ENCODE measurements at places on chromosomes 11 and 22.

DNA sequence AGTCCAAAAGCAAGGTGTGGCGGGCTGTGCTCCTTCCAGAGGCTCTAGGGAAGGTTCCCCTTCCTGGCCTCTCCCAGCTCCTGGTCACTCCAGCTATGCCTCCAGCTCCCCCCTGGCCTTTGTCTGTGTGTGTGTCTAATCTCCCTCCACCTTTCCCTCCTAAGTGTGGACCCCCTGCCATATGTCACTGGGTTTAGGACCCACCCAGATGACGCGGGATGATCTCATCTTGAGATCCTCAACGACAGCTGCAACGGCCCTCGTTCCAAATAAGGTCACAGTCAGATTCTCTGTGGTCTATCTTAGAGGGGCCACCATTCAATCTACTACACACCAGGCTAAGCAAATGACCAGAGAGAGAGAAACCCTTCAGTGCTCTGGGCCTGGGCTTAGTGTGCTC, 107.9 kb downstream of the ARHGAP8 start:
- DNase-seq, result no peak

- peak; percentile 39 for DNase-seq
Measured at GRCh38 chr11:66659763-66660162, 17.9 kb downstream of the RBM4B start.

DNA sequence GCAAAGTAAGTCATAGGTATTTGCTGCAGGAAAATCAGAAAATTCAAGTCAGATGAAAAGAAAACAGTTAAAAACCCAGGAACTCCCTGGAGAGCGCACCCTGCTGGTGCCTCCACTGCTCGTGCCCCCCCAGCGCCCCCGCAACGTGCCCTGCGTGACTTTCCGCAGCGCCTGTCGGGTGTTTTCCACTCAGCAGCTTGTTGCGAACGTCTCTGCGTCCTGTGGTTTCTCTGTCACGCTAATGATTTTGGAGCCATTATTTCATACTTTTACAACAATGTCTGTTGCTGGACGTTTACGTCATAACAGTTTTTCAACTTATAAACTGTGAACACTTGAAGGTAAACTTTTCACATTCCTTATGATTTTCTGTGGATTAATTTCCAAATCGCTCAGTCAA, 5.0 kb downstream of the CRELD2 start:
- DNase-seq, result peak; percentile 54

GRCh38 chr11:11978098-11978637, 30.3 kb downstream of the DKK3 start:
- no peak for DNase-seq

DNA sequence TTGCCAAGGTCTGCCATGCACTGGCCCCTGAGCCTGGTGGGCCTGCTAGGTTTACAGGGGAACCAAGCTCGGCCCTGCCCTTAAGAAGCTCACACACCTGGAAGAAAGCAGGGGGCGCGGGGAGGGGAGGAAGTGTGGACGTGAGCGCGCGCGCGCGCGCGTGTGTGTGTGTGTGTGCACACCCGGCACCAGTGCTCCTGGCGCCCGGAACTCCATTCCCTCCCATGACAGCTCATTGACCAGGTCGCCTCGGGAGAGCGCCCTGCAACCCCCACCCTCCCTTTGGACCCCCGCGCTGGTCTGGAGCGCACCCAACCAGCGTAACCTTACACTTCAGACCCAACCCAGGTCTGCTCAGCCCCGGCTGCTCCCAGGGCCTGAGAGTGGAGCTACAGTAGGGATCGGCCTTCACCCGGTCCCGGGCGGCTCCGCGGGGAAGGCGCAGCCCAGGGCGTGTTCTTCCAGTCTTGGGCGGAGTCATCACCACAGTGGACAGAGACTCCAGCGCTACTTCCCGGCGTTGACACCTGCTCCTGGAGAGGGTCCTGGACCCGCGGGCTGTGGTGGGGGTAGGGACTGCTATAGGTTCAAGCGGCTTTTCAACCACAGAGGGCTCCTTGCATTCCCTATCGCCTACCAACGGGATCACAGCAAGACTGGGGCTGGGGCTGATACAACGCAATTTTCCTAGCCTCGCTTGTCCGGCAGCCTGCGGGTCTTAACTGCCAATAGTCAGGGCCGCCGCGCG, 1.5 kb downstream of the GALNT18 start:
- DNase-seq, result no peak

DNA sequence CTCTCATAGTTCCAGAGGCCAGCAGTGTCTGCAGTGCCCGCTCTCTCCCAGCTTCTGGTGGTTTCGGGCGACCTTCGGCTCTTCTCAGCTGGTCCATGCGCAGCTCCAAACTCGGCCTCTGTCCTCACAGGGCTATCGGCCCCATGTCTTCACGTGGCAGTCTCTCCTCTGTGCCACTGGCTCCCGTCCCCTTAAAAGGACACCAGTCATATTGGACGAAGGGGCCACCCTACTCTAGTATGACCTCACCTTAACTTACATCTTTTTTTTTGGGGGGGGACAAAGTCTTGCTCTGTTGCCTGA, 13.8 kb downstream of the LTO1 start:
- no peak for DNase-seq

- peak; percentile 40 for DNase-seq
Measured at GRCh38 chr11:87961606-87962005, 213.6 kb downstream of the RAB38 start.

DNA sequence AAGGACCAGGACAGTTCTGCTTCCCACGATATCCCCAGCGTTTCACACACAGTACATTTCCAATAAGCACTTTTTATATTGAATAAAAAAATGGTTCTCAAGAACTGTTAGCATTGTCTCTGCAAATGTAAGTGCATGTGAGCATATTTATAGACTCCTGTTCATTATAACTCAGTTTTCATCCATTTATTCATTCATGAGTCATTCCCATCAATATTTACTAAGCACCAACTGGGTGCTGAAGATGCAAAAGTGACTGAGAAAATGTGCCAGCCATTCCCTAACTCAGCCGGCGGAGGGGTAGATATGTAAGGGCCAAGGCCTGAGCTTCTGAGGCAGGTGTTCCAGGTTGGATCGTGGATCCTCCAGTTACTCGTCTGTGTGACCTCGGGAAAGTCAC, 64.8 kb downstream of the CACNG2 start:
- no peak for DNase-seq

GRCh38 chr11:98155696-98156095, 865.1 kb upstream of the CNTN5 start:
- no peak for DNase-seq

DNA sequence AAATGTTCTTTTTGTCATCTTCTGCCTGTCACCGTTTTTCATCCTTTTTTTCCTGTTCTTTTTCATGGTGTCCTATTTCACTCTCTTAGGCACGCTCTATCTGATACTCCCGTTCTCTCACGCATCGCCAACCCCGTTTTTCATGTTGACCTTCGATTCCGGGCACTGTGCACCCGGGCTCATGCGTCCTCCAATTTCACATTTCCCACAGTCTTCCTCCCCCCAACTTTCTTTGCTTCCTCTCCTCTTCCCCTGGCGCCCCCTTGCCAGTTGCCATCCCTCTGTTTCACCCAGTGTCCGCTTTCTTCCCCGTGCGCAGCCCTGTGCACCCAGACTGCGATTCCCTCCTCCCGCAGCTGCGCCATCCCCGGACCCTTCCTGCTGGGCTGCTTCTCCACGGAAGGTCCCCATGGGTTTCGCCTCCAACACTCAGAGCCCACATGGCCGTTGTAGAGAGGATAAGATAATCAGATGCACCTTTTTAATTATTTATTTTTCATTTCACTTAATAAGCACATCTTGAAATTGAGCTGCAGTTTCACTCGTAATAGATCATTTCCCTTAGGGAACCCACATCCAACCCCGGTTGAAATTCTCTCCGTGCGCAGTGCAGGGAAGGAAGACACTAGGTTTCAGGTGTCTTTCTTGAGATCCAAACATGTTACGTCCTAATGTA, 791.1 kb downstream of the NTM start:
- no peak for DNase-seq

- DNase-seq, result no peak
Measured at GRCh38 chr11:21105196-21105917, 436.0 kb downstream of the NELL1 start.

DNA sequence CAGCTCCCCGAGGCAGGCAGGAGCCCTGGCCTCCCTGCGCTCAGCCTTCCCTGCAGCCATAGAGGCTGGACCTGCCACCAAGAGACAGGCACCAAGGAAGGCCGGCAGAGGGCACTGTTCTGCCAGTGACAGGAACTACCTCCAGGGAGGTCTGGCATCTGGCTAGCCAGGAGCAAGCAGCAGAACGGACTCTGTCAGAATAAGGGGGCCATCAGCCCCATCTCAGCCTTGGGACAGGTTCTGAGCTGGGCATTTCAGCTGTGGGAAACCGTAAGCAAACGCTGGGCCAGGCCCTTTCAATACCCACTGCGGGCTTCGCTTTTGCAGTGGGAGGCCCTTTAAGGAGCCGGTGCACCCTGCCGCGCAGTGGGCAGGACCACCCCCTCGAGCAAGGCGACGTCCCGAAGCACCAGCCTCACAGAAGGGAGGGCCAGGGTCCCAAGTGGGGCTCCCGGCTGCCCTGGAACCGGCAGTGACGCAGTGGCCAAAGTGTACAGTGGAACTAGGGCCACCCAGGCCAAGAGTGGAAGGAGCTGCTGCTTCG, 18.2 kb downstream of the IFT27 start:
- DNase-seq, result peak; percentile 76

DNA sequence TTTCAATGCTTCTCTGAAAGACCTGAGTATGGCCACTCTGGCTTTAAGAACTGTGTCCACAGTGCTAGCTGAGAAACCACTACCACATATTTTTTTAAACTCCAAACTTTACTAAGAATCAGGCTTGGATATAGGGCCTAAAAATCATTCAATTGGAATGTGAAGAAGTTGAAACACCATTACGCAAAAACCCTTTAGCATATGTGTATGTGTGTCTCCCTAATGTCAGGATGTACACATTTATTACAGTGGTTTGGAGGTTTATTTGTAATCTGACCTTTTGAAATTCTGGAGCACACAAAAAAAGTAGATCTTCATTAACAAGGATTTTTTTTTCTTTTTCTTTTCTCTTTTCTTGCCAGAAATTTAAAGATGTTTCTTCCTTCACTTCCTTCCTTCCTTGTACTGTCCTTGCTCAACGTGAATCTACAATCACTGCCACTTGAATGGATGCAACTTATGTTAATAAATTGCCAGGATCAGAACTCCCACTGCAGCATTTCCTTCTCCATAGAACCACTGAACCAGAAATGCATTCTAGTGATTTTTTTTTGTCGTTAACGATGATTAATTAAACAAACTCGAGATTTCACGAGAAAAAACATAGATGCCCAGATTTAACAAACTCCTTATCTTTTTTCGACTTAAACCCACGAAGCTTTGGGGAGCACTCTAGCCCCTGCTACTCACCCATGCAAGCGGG, 3.1 kb upstream of the ADM start:
- no peak for DNase-seq

DNA sequence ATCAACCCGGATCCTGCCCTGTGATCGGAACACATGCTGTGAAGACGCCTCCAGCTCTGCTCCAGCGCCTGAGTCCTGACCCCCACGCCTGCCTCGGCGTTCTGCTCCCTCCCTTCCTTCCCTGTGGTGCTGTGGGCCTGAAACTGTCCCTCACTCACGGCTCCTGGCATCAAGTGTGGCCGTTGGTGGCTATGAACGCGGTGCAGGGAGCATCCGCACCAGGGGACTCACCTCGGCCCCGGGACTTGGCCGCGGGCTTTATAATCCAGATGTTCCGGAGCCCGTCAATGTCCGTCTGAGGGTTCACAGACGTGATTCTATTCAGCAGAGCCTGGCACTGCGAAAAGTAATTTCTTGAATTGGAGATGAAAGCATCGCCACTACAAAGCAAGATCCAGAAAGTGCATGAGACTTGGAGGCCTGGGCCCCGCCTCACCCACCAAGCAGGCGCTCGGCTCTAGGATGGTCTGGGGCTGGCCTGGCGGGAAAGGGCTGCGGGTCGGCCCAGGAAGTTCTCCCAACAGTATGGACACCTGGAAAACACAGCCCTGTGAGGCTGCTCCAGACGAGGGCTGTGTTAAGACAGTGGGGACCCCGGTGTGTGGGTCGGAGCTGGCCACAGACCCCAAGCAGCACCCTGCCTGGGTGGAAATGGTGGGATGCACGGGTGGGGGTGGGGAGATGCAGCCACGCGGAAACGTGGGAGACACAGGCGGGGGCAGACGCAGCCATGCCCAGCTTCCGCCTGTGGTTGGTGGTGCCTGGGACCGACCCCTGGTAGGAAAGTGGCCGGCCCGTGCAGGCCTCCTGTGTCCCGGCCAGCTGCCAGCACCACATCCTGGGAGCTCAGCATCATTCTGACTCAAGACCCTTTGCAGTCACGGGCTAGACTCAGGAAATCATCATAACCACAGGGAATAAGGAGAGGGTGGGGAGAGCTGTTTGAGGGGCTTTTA, 21.8 kb upstream of the IL17REL start:
- DNase-seq, result no peak

DNA sequence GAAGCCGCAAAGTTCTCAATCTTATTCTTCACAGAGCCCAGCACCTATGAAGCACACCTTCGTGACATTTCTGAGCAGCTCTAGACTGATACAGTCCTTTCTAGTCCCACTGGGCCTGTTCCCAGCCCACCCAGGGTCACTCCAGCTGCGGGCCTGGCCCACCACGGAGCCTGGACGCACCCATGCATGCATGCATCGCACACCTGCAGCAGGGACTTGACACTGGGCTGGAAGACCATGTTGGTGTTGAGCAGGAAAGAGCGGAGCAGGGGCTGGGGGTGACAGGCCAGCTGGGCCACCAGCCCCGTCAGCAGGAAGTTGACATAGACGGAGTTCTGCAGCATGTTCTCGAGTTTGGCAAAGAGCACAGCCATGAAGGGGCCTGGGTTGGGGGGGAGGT, 9.2 kb downstream of the C11orf42 start:
- DNase-seq, result no peak

GRCh38 chr22:50671641-50672040, 982 bp upstream of the SHANK3 start:
- DNase-seq, result no peak

GRCh38 chr11:44450295-44450932, 115.0 kb upstream of the CD82 start:
- DNase-seq, result peak; percentile 67

DNA sequence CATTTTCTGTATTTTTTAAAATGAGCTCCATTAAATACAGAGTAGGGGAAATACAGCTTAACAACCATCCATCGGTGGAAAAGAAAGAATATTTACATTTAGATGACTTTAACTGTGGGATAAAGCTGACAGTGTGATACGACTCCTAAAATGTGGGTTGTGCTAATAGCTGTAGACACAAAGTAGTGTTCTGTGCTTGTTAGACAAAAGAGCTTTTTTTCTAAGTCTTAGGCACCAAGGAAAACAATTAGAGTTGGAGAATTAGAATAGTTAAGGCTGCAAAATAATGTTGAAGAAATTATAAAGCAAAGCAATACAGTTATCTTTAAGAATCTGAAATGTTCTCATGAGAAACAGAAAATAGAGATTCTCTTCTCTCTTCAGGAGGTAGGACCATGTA, 307.7 kb upstream of the KIRREL3 start:
- DNase-seq, result no peak

DNA sequence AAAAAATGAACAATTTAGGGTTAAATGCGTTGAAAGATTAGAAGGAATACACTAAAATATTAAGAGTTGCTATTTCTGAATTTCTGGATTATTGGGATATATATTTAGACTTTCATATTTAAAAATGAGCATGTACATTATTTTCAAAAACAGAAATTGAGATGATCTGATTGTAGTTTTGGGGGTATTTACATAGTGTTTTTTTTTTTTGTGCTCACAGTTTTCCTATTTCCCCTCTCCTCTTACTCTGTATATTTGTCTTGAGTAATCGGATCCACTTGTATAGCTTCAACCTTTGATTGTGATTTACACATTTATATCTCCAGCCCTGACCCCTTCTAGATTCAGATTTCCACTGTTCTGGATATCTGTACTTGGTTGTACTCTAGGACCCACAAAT, 5.3 kb downstream of the USP47 start:
- no peak for DNase-seq

Data from NB4 (cell line).